Neural crest cell (in vitro differentiated cells): ENCODE measurements at places on chromosomes 6 and 20. TPM values are rescaled to one million over a fixed set of nuclear protein-coding genes. Genes with fewer than 3 reads are reported as not detected.

GRCh38 chr6:40330301-40330721 lies 256.9 kb downstream of the LRFN2 start:
- peaks cover 65% of the 10 kb centered on the region for H3K27me3 ChIP-seq
- no peak overlapping the region for H3K4me3 ChIP-seq
- H3K27ac ChIP-seq: no peak overlapping the region
- no peak for DNase-seq
- no peaks in the 10 kb centered on the region for H3K36me3 ChIP-seq

- H3K27me3 ChIP-seq: no peaks in the 10 kb centered on the region
- no peaks in the 10 kb centered on the region for H3K36me3 ChIP-seq
- DNase-seq: no peak
- no peak overlapping the region for H3K27ac ChIP-seq
- H3K4me1 ChIP-seq: peaks cover 3% of the 10 kb centered on the region
Measured at GRCh38 chr6:93731306-93731705, 311.9 kb upstream of the EPHA7 start.

Gene MCM8
- 36.2 and 39.8 TPM in 2 replicates for total RNA-seq

DNA sequence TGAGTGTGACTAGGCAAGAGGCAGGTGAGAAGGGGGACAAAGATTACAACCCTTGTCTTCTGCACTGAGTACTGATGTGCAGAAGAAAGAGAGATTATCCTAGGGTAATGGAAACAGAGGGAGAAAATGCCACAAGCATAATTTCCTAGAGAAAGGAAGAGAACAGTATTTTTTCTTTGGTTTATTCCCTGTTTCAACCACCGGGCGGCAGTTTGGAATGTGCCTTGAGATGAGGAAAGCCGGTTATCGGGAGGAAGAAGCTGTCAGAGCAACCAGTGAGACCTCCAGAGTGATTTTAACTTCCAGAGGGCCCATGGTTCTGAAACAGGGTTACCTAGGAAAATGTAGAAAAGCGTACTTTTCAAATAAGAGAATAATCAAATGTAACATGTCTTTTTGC lies 121.4 kb downstream of the REV3L start:
- no peaks in the 10 kb centered on the region for H3K27me3 ChIP-seq
- H3K4me1 ChIP-seq: peaks cover 5% of the 10 kb centered on the region
- no peaks in the 10 kb centered on the region for H3K36me3 ChIP-seq
- H3K27ac ChIP-seq: no peak overlapping the region

DNA sequence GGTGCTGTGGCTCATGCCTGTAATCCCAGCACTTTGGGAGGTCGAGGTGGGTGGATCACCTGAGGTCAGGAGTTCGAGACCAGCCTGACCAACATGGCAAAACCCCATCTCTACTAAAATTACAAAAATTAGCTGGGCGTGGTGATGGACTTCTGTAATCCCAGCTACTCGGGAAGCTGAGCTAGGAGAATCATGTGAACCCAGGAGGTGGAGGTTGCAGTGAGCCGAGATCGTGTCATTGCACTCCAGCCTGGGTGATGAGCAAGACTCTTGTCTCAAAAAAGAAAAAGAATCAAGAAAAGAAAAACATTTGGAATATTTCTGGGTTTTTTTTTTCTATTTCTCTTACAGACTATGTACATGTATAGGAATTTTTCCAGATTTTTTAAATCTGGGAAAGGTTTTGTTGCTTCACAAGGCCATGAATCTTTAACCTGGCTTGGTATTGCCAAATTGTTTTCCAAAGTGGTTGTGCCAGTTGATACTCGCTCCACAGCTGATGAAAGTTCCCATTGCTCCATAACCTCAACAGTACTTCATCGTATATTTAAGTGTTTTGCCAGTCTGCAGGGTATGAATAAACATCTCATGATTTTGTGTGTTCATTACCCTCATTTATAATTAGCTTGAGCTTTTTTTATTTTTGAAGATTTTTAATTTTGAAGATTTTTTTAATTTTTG lies 33.5 kb downstream of the RNF217 start:
- no peak overlapping the region for H3K4me3 ChIP-seq
- no peaks in the 10 kb centered on the region for H3K4me1 ChIP-seq
- H3K27ac ChIP-seq: no peak overlapping the region
- H3K36me3 ChIP-seq: no peaks in the 10 kb centered on the region

- H3K27me3 ChIP-seq: no peaks in the 10 kb centered on the region
- H3K36me3 ChIP-seq: no peaks in the 10 kb centered on the region
- H3K4me3 ChIP-seq: peak overlapping the region; percentile 97
- peak overlapping the region; percentile 40 for H3K27ac ChIP-seq
Measured at GRCh38 chr6:41073203-41073967, 611 bp downstream of the NFYA start.

Gene RNF39
- total RNA-seq: not detected in 2 replicates

GRCh38 chr6:35429463-35429862 lies 22.7 kb upstream of the FANCE start:
- peaks cover 15% of the 10 kb centered on the region for H3K36me3 ChIP-seq
- no peak overlapping the region for H3K27ac ChIP-seq
- H3K27me3 ChIP-seq: no peaks in the 10 kb centered on the region
- peaks cover 10% of the 10 kb centered on the region for H3K4me1 ChIP-seq
- no peak for DNase-seq
- H3K4me3 ChIP-seq: no peak overlapping the region

DNA sequence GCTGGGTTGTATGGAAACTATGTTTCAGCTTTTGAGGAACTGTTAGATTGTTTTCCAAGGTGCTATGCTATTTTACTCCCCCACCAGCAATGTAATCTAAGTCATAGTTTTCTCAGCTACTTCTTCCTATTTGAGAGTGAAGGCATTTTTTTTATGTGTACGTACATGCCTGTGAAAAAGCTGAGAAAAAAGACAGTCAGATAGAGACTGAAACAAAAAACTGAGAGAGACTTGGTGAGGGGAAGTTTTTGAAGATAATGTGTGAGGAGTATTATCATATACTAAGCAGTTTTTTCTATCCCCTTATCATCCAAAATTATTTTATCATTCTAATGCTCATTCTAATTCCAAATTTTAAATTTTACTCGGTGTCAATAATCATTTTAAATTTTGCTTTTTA lies 780.0 kb downstream of the BCKDHB start:
- no peaks in the 10 kb centered on the region for H3K36me3 ChIP-seq
- no peak for DNase-seq
- no peaks in the 10 kb centered on the region for H3K4me1 ChIP-seq
- no peak overlapping the region for H3K27ac ChIP-seq
- H3K27me3 ChIP-seq: no peaks in the 10 kb centered on the region

Gene MROH8
- 7.3 and 7.6 TPM in 2 replicates for total RNA-seq

DNA sequence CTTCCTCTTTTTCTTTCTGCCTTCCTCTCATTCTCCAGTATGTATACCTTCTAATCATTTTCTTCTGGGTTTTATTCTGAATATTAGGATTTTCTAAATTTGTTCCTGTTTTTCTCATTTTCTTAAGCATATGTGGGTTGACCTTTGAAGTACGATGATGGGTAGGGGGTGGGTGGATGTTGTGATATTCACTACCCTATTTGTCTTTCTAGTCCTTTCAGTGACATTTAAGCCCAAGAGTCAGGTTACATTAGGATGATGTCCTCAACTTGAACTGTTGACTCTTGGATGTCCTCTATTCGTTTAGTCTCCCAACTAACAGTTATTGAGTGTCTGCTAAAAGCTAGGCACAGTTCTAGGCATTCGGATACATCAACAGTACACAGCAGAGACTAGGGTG lies 7.3 kb downstream of the ABT1 start:
- H3K4me3 ChIP-seq: no peak overlapping the region
- peaks cover 32% of the 10 kb centered on the region for H3K27me3 ChIP-seq
- DNase-seq: no peak
- H3K36me3 ChIP-seq: peaks cover 2% of the 10 kb centered on the region
- H3K27ac ChIP-seq: no peak overlapping the region

GRCh38 chr20:58997141-58997770 lies 9.8 kb downstream of the CTSZ start:
- no peak for DNase-seq
- H3K36me3 ChIP-seq: peaks cover 9% of the 10 kb centered on the region
- H3K4me3 ChIP-seq: peak overlapping the region; percentile 64
- H3K27me3 ChIP-seq: no peaks in the 10 kb centered on the region

DNA sequence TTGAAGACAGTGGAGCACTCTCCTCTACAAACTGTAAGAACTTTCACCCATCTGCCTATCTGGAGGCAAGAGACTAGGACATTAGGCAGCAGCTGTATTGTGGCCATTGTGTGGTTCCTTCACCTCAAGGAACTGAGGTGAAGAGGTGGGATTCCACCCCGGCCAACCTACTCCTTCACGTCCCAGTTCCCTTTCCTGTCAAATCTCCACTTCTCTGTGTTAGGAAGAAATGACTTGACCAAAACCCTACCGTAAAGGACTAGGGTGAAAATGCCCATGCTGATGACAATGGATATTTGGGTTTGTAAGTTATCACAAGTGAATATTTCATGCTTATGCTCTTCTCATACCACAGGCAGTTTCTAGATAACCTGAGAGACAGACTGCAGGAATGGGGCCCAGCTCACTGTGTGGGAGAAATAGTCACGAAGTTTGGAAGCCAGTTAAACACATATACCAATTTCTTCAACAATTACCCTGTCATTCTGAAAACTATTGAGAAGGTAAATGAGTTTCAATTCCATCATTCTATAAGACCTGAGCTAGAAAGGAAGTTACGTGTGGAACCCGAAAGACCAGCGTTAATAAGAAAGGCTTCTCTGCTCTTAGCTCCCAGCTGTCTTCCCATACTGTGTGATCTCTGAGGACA lies 86.6 kb downstream of the ECT2L start:
- no peaks in the 10 kb centered on the region for H3K36me3 ChIP-seq
- no peak overlapping the region for H3K27ac ChIP-seq
- no peaks in the 10 kb centered on the region for H3K4me1 ChIP-seq
- H3K4me3 ChIP-seq: no peak overlapping the region

Gene ENPP5
- 0.36 and 0.68 TPM in 2 replicates for total RNA-seq

DNA sequence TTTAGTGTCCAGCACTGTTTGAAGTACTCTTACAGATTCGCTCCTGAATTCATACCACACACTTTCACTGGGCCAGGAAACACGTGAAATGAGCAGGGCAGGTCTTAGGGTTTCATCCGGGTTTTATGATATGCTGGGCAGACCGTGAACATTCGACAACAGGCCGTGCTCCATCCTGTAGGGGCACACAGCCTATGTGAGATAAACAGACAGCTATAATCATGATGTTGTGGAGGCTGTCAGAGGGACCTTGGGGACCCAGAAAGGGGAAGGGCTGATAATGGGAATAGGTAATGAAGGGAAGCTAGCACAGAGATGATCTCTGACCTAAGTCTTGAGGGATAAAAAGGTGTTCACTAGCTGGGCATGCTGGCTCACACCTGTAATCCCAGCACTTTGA lies 110.4 kb downstream of the RIN2 start:
- no peak overlapping the region for H3K4me3 ChIP-seq
- H3K27me3 ChIP-seq: no peaks in the 10 kb centered on the region
- no peak for DNase-seq
- peak overlapping the region; percentile 54 for H3K27ac ChIP-seq
- H3K36me3 ChIP-seq: peaks cover 9% of the 10 kb centered on the region
- no peaks in the 10 kb centered on the region for H3K4me1 ChIP-seq

DNA sequence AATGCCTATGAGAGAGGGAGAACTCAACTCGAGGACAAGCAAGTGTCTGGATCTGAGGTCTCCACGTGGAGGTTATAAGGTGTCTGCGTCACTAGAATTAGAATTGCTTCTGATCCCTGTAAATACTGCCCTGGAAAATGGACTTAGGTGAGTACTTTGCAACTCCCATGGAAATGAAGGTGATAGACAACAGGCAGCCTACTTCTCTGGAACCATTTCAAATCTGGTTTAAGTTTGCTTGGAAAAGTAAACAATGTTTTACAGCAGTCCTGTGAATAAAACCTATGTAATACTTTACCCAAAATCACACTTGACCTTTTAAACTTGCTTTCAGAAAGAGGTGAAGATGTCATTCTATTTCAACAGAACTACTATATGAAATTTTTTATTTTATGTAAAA lies 70.1 kb upstream of the TENT5A start:
- H3K4me1 ChIP-seq: no peaks in the 10 kb centered on the region
- H3K36me3 ChIP-seq: no peaks in the 10 kb centered on the region
- H3K27me3 ChIP-seq: no peaks in the 10 kb centered on the region
- H3K4me3 ChIP-seq: no peak overlapping the region

Gene GRIK2
- total RNA-seq: 10.5 and 11.0 TPM in 2 replicates
